ENCODE measurements at places on chromosomes 3 and 15. TPM values are rescaled to one million over a fixed set of nuclear protein-coding genes. Genes with fewer than 3 reads are reported as not detected.

DNA sequence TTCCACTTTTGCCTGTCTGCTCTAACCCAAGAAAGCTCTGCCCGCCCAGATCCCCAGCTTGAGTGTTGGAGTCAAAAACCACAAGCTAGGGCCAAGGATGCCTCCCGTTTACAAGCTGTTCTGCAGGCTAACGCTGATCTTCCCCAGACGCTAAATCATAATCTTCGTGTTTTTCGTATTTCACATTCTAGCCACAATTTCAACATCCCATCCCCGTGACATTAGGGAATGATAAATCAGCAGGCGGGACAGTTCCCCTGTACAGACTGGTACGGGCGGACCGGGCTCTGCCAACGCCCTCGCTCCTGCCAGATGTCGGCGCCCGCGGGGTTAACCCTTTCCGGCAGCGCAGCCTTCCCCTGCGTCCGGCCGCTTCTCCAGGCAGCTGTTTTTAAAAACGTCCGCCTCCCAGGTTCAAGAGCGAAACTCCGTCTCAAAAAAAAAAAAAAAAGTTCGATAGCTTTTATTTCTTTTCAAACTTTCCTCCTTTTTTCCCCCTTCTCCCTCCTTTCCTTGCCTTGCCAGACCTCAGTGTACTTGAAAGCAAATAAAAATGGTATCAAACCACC, 81.0 kb upstream of the BNC1 start:
- peak; percentile 47 for DNase-seq

GRCh38 chr3:108588601-108589000, 637 bp downstream of the CIP2A start:
- no peak for DNase-seq

- DNase-seq, result peak; percentile 46
Observed at GRCh38 chr15:41798607-41799487, 24.6 kb downstream of the MAPKBP1 start.

GRCh38 chr15:67884009-67884408, 44.2 kb upstream of the RNU6-1 start:
- DNase-seq, result no peak

DNA sequence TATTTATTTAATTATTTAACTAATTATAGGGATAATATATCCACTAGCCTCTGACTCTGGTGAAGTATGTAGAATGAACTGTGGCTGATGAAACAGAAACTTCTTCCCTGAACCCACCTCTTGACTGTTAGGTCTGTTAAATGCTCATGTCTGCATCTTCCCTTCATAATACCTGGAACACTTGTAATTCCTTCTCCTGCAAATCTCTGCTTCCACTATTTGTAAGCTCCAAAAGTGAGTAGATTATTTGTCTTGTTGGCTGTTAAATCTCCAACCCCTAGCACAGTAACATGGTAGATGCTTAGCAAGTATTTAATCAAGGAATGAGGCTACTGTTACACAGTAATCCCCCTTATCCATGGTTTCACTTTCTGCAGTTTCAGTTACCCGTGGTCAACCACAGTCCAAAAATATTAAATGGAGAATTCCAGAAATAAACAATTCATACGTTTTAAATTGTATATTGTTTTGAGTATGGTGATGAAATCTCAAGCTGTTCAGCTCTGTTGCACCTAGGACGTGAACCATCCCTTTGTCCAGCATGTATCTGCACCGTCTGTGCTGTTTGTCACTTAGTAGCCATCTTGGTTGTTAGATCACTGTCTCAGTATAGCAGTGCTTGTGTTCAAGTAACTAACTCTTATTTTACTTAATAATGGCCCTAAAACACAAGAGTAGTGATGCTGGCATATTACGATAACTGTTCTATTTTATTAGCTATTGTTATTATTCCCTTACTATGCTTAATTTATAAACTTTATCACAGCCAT, 5.7 kb downstream of the TTBK2 start:
- no peak for DNase-seq

GRCh38 chr15:54280726-54281125, 302.5 kb downstream of the UNC13C start:
- no peak for DNase-seq

- no peak for DNase-seq
Observed at GRCh38 chr15:46408312-46408711, 773.5 kb downstream of the SQOR start.

DNA sequence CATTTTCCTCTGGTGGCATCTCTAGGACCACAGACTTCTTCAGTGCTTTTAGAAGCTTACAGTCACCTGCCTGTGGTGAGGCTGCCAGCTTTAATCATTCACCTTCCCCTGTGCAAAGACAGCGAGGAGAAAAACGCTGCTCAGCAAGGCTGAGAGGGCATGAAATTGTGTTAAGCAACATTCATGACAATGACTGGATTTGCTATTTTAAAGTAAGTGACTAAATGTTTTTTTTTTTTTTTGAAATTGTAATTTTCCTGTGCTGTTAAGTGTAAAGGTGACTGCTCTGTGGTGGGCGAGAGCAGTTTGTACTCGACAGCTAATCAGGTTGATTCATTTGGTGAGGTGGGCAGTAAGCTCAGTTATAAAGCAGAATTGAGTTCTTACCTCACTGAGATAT, 240.4 kb downstream of the NSUN3 start:
- DNase-seq, result no peak

DNA sequence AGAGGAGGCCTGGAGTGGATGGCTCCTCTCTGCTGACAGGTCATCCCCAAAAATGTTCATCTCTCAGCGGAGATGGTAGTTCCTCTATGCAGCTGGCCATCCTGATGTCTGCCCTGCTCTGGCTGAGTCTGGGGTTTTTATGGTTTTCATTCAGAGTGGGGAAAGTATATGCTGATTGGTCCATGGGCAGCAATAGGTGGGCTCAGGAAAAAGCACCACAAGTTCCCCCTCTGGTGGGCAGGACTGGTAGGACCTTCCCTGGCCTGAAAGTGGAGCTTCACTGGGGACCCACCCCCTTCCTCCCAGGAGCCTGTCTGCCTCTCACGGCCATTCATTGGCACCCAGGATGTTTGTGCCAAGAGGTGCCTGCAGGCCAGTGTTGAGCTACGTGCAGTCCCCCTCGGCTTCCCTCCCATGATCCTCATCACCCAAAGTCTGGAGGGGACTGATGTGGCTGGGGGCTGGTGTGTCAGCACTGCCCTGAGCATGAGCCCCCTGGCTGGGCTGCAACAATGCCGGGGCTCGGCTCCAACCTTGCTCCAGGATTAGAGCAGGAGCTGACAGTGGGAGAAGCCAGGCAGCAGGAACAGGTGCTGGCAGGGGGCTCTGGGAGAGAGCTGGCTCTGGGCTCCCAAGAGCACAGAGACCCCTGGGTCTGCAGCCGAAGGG, 13.1 kb upstream of the BLOC1S6 start:
- peak; percentile 44 for DNase-seq

DNA sequence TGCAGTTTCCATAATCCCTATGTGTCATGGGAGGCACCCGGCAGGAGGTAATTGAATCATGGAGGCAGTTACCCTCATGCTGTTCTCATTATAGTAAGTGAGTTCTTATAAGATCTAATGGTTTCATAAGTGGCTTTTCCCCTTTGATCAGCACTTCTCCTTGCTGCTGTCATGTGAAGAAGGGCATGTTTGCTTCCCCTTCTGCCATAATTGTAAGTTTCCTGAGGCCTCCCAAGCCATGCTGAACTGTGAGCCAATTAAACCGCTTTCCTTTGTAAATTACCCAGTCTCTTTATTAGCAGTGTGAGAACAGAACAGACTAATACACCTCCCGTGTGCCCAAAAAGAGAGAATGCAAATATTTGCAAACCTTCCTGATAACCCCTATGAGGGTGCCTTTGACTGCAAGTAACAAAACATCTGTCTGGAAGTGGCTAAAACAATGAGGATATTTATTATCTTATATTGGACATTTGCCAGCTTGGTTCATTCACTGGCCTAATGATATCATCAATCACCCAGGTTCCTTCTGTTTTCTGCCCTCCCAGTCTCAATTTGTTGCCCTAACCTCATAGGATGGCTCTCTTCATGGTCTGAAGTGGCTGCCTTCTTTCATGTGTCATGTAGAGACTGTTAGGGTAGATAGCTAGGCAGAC, 68.7 kb downstream of the BHLHE40 start:
- DNase-seq, result no peak

GRCh38 chr3:58722561-58722960, 56.0 kb upstream of the FAM3D start:
- no peak for DNase-seq

DNA sequence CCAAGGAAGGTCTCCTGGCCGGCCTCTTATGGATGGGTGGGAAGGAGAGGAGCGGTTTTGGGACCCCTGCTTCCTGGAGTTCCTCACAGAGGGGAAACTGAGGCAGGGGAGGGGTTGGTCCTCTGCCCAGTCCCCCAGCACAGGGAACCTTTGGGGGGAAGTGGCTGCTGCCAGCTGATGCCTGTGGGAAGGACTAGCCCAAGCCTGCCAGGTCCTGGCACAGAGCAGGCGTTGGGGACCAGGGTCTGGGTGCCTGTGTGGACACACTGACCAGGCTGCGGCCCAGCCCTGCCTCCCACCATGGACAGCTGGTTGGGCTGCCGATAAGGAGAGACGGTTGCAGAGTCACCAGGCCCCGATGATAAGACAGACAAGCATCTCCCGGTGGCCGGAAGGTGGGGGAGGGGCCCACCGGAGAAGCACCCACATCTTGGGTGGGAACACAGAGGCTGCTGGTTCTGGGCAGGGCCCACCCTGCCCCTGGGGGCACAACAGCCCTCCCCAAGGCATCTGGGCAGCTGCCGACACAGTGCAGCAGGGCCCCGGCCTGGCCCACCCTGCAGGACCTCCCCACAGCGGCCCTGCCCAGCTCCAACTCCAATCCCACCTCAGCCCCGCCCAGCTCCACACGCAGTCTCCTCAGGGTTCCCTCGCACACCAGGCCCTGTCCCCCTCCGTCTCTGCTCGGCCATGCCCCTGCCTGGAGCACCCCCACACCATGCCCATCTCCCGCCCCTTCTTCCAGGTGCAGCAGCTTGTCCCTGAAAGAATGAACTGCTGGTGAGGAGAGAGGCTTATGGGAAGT, 50.7 kb downstream of the DNAJB8 start:
- DNase-seq, result no peak

GRCh38 chr3:124346487-124346886, 354.6 kb upstream of the ROPN1 start:
- DNase-seq, result no peak

GRCh38 chr3:48885753-48886152, 12.9 kb downstream of the SLC25A20 start:
- no peak for DNase-seq

DNA sequence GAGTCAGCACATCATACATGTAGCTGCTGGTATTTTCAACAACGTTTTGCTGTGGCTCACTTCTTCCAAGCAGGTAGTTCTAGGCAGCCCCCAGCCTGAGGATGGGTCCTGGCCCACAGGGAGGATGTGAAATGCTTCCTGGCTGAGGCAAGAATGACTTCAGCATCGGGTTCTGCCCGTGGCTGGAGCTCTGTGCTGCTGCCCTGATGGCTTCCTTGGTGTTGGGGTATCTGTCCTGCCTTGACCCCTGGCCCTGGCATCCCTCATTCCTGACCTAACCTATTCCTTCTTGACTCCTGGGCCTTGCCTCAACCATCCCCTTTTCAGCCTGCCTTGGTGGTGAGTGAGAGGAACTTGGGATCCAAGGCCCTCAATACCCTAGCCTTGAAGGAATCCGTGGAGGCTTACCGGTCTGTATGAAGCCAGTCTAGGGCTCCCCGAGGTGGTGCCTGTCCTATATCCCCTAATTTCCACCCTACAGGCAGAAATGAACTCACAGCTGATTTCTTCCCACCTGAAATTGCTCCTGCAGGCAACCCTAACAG, 300.6 kb downstream of the TLE3 start:
- no peak for DNase-seq

- DNase-seq, result no peak
Observed at GRCh38 chr3:115098354-115099073, 48.6 kb downstream of the ZBTB20 start.

DNA sequence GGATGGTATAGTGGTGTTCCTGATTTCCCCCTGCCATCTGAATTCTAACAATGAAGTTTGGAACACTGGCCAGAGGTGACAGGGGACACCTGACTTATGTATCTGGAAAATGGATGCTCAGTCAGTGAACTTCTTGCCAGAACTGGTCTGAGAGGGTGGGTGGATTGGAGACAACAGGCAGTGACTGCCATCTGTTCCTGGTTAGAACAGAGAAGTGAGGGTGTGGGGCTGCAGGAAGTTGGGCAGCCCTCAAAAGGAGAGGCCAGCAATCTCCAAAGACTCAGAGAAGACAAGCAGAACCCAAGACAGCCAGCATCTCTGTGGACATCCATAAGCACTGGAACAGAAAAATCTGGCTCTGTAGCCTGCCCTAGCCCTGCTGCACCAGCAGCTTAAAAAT, 50.5 kb downstream of the ANP32A start:
- DNase-seq, result no peak

DNA sequence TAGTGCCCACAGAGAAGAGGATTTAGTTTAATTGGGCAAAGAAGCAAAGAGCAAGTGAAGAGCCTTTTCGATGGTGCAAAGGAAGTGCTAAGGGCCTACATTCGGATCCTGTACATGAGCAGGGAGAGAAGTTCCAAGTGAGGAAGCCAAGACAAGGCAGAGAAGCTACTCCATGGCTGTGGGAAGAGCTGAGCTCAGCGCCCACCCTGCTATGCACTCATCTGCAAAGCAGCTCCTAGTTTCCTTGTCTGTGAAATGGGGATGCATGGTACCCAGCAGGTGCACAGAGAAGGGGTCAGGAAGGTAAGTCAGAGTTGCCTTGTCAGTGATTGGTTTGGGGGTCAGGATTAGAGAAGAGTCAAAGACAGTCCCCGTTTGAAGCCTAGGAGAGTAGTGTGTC, 126.5 kb downstream of the PDE8A start:
- no peak for DNase-seq

- DNase-seq, result no peak
Observed at GRCh38 chr3:46867550-46867898, 4.3 kb upstream of the MYL3 start.

DNA sequence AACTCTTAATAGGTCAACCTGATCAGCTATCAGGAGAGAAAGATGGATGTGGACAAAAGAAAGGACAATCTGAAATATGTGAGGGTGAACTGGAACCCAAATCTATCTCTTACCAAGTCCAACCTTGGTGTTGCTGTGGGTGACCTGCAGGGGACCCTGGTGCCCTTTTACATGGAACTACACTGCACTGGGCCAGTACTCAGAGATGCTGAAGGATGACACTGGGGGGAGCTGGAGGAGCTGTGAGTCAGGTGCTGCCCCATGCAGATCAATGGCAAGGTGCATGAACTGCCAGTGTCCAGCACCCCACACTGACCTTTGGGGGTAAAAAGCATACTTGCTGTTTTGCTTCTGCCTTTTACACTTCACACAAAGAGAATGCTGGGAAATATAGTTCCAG, 55.6 kb upstream of the TBC1D5 start:
- no peak for DNase-seq

The VGLL3 gene
- 1.3 TPM for total RNA-seq

The ZNF80 gene
- total RNA-seq, result not detected

The PLA2G4F gene
- total RNA-seq, result 5.5 TPM

The ACY1 gene
- 71.3 TPM for total RNA-seq

The HTR3E gene
- total RNA-seq, result not detected

The WDR6 gene
- total RNA-seq, result 117 TPM

The POTEB2 gene
- not detected for total RNA-seq

The CADPS gene
- total RNA-seq, result not detected

The LTK gene
- 0.29 TPM for total RNA-seq
